ENCODE measurements at places on chromosomes 1 and 21. TPM values are rescaled to one million over a fixed set of nuclear protein-coding genes. Genes with fewer than 3 reads are reported as not detected.

- no peak for DNase-seq
Observed at GRCh38 chr21:38120984-38121855, 135.6 kb upstream of the KCNJ15 start.

DNA sequence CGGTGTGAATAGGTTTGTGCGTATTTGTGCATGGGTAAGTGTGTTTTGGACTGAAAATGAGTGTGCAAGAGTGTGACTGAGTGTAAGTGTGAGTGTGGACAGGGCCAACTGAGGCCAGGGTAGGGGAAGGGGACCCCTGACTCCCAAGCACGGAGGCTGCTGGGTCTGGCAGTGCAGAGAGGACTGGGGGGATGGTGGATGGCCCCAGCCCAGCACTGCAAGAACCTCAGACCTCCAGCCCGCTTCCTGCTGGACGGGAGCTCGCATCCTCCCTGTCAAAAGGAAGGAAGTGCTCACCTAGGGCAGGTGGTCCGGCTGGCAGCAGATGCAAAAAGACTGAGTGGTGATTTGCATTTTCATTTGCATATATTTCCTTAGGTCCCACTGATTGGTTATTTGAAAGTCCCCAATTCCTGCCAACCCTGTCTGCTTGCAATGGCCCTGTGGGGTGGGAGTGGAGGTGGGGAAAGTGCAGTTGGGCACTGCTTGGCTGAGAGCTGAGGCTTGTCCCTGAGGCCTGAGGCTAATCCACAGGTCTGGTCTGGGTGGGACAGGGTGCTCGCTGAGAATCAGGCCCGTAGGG is 42.8 kb upstream of the CASZ1 start:
- DNase-seq: no peak

GRCh38 chr1:155002464-155003226 is at the start of gene ZBTB7B:
TSS of gene ZBTB7B (plus strand) at chr1:155002802. CDS start at chr1:155014661, 11,859 bp downstream.
- peak; percentile 73 for DNase-seq

DNA sequence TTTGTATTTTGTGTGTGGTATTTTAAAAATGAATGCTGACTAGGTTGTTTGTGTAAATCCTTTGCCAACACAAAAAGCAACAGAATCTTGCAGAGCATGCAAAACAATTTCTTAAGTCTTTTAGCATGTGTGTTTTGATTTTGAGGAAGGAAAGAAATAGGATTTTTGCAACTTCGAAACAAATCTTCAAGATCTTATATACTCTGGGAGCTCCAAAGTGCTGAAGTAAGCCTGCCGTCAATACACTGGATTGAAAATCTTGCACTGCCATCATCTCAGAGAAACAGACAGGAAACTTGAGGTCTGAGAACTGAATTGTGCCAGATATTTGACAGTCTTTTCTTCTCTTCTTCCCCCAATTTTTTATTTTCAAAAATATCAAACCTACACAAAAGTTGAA is 29.3 kb upstream of the DISP1 start:
- DNase-seq: no peak

DNA sequence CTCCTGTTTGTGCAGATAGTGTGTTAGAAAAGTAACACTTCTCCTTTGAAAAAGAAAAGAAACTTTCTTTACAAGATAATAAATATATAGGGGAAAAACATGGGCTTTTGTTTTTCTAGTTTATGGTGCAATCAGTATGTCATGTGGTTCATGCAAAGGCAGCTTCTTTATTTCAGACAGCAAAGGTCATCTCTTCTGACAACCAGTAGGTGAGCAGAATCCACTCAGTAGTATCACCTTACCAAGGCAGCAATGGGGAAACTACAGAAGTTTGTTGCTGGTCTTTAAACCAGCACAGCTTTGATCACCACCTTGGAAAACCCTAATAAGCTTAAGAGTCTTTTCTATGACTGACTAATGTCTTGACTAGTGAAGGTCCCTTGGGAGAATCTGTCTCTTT is 13.0 kb upstream of the SAMSN1 start:
- no peak for DNase-seq

DNA sequence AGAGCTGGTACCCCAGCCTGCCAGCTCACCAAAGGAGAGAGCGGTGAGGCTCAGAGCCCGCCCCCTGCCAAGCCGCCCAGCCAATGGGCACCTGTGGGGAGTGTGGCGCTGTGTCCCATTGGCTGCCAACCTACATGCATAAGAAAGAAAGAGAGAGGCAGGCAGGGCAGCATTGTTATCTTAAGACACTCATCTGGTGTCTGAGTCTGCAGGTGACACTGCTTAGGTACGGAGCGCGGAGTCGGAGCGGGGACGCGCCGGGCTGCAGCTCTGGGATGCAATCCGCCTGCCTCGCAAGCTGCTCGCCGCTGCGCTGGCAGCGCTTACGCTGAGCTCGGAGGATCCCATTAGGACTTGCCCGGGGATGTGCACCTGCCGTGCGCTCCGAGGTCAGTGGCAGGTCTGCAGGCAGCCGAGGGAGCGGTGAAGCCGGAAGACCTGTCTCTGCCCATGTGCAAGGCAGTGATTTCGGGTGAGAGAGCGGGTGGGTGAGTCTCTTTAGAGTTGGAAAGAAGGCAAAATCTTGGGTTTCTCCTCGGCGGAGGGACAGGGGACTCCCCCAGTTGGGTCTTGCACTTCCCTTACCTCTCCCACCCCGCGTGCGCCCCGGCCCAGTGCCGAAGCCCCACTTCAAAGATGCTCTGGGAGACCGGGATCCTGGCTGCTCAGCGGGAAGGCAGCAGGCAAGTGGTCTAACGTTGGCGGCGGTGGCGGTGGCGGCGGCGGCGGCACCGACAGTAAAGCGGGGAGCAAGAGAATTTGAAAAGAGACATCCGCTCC is at the start of gene BRINP2:
TSS of gene BRINP2 (plus strand) at position 203 of the 780 bp plus-strand sequence. CDS start 58,919 bp downstream, outside the sequence.
- peak; percentile 43 for DNase-seq

- DNase-seq: peak; percentile 25
Observed at GRCh38 chr1:169809370-169810095, 14.8 kb upstream of the METTL18 start.

- DNase-seq: no peak
Observed at GRCh38 chr1:204455831-204456145, 38.8 kb downstream of the PIK3C2B start.

GRCh38 chr1:229046251-229046853 is 224.6 kb upstream of the RAB4A start:
- DNase-seq: no peak

The COL9A2 gene
- 59.1 TPM for total RNA-seq

The COL16A1 gene
- total RNA-seq: 15.8 TPM

The VHLL gene
- not detected for total RNA-seq

The MIER1 gene
- 25.2 TPM for total RNA-seq

The DCLRE1B gene
- 1.3 TPM for total RNA-seq

The NMNAT2 gene
- 1.3 TPM for total RNA-seq

The ATP1A4 gene
- not detected for total RNA-seq

Measured in body of pancreas (tissue), 4 donors.